ENCODE measurements at places on chromosomes 4 and X.

DNA sequence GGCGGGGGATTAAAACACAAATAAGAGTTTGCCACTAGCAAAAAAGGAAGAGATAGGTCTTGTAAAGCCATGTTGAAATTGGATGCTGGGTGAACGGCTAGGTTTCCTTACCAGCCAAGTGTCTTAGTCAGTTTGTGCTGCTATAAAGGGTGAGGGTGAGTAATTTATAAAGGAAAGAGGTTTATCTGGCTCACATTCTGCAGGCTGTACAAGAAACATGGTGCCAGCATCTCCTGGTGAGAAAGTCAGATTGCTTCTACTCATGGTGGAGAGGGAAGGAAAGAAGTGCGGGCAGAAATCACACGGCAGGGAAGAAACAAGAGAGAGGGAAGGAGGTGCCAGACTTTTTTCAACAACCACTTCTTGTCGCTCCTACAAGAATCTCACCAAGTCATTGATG, 507.5 kb downstream of the SPOCK3 start:
- DNase-seq, result no peak

- DNase-seq, result no peak
Observed at GRCh38 chr4:88584471-88584900, 7.8 kb upstream of the HERC3 start.

- DNase-seq, result no peak
Observed at GRCh38 chr4:96677499-96677898, 837.6 kb downstream of the PDHA2 start.

DNA sequence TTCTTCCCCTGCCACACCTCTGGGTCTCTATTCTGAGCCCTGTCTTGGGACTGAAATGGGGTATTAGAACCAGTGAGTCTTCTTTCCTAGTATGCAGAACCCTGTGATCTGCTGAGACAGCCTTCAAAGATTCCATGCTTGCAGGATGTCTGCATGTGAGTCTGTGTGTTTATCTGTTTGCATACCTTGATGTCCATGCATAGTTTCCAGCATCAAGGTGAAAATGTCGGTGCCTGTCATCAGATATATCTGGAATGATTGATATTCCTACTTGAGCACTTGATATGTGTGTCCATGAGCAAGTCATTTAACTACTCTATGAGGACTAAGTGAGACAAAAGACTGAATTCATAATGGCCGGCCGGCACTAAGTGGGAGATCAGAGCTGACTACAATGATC, 117.0 kb upstream of the HS3ST1 start:
- DNase-seq, result no peak

GRCh38 chrX:150324919-150325318, 38.2 kb upstream of the MAMLD1 start:
- no peak for DNase-seq

- no peak for DNase-seq
Observed at GRCh38 chr4:100391086-100391485, 126.7 kb downstream of the EMCN start.

GRCh38 chr4:74539044-74539790, 94.3 kb downstream of the AREG start:
- no peak for DNase-seq

GRCh38 chr4:102792361-102792936, 31.7 kb upstream of the MANBA start:
- DNase-seq, result no peak

- DNase-seq, result no peak
Observed at GRCh38 chr4:25513814-25514213, 136.8 kb downstream of the ANAPC4 start.

GRCh38 chrX:78573630-78574029, 85.5 kb downstream of the RTL3 start:
- no peak for DNase-seq

GRCh38 chrX:39164212-39164611, 363.0 kb downstream of the MID1IP1 start:
- no peak for DNase-seq

GRCh38 chr4:89299153-89299791, 8.3 kb downstream of the GPRIN3 start:
- no peak for DNase-seq

DNA sequence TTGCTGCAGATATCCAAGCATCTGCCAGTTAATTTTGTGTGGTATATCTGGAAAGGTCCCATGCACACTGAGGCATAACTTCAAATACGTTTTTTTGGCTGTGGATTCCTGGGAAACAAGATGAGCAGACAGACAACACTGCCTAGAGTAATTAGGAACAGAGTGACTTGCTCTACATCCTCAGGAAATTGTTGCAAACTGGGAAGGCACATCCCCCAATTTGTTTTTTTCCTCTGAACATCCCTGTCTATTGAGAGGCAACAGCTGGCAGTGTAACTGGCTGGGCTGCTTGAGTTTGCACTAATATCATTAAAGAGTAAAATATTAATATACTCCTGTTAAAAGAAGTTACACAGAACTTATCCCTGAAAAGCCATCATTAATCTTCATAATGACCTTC, 207.7 kb upstream of the SLIT2 start:
- no peak for DNase-seq

DNA sequence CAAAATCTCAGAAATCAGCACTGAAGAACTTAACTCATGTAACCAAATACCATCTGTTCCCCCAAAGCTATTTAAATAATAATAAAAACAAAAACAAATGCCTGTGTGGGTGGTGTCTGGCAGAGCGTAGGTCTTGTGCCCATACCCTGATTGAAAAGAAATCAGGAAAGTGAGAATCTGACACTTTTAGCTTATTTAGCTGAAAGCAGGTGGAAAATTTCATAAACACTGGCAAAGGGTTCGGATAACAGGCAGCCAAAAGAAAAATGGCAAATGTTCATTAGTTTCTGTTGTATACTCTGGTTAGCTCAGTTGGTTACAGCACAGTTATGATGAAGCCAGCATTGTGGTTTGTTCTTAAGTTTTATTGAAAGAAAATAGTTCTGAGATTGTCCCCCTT, 48.3 kb downstream of the REPS2 start:
- no peak for DNase-seq

GRCh38 chrX:84339507-84340364, 151.7 kb upstream of the RPS6KA6 start:
- DNase-seq, result no peak

GRCh38 chrX:103175944-103176753, 38.8 kb upstream of the BEX4 start:
- DNase-seq, result peak; percentile 47

- DNase-seq, result no peak
Observed at GRCh38 chr4:126582737-126583136, 1050.0 kb upstream of the INTU start.

GRCh38 chrX:20753076-20753475, 486.4 kb upstream of the RPS6KA3 start:
- no peak for DNase-seq

- DNase-seq, result no peak
Observed at GRCh38 chr4:73028621-73029020, 40.9 kb downstream of the COX18 start.

GRCh38 chr4:154231806-154232478, 259.7 kb downstream of the DCHS2 start:
- DNase-seq, result no peak

- no peak for DNase-seq
Observed at GRCh38 chr4:2337896-2338295, 76.0 kb upstream of the MXD4 start.
